ENCODE measurements at places on chromosomes 4 and X.

DNA sequence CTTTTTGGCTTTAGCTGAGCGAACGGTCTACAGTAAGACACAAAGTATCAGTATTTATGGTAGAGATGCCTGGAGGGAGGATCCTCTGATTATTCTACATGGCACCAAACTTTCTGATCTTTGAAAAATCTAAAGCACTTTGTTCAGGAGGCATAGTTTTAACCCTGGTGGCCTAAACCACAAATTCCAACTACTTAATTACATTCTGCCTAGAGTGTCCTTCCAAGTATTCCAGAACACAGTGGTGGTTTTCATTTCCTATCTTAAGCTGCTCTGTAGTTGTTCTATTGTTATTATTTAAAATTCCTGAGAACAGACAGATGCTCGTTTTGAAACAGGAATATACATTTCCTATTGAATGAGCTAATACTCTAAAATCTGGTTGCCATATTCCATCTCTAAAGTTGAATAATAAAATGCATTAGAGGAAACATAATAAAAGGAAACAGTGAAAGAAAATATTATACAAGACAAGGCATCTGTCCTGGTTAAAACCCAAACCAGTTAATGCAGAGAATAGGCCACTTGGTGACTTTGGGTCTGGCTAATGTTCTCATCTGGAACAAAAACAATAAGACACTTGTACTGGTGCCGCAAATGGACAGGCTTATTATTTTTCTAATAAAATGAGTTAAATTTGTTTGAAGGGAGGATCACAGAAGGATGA lies 657.4 kb downstream of the SPRY1 start:
- no peak for DNase-seq

DNA sequence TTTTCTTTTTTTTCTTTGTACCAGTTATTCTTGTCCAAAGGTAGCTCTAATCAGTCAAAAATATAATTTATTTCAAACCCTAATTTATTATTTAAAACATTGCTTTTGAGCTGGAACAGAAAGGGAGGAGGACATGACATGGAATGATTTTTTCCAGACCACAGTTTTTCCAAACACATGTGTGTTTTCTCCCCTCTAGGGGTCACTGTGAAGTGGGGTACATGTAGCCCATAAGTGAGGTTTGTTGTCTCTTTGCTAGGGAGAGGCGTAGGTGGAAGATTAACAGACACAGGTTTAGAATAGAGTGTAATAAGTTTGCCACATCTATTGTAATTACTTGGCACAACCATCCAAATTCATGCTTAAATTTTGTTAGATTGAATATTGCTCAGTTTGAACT lies 83.0 kb downstream of the TNIP2 start:
- DNase-seq: no peak

DNA sequence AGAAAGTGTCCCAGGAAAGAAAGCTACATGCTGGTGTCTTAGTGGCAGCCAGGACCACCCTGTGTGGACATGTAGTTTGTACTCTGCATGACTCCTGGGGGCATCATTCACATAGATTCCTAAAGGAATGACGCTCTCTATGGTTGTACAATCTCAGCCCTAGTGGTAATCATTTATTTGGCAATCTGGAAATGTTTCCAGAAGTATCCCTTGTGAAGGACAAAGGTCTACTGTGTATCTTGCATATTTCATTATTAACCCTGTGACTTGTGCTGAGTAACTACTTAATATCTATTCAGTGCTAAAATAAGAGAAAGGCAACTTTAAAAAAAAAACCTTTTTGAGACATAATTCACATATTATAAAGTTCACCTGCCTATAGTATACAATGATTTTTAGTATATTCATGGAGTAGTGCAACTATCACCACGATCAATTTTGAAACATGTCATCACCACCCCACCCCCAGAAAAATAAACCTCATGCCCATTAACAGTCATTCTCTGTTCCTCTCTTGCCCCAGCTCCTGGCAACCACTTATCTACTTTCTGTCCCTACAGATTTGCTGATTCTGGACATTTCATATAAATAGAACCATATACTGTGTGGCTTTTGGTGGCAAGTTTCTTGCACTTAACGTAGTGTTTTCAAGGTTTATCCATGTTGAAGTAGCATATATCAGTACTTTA lies 51.7 kb downstream of the SHROOM3 start:
- no peak for DNase-seq

GRCh38 chrX:16910376-16910775 lies 36.1 kb upstream of the REPS2 start:
- DNase-seq: no peak

DNA sequence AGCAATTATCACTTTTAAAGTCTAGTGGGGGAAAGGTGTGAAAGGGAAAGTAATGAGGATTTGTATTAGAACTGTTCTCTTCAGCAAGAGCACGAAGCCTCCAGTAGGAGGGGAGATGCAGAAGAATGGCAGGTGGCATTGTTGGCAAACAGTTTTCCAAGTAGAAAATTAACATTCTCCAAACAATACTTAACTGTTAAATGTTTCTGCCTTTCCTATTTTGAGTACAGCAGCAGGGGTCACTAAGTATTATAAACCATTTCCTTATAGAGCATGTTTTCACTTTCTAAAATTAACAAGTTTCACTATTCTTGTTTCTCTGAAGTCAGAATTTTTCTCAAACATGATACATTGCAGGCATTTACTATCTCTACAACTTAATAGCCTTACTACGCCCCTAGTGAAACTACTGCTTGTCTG lies 58.7 kb downstream of the LEF1 start:
- no peak for DNase-seq

- DNase-seq: no peak
Observed at GRCh38 chr4:89136525-89136924, 25.2 kb downstream of the TIGD2 start.

Data from activated T-helper 1 cell treated with Interleukin-2 at 50 U/mL for 16 hours (primary cell).